Stimulated activated CD4-positive, alpha-beta T cell treated with anti-CD3 and anti-CD28 coated beads, Interleukin-12 subunit alpha, Interleukin-12 subunit beta, amount 100 ng/mL, for 24 hours (primary cell): ENCODE measurements at places on chromosomes 5 and 9.

GRCh38 chr9:137669261-137669672 lies 50.5 kb downstream of the EHMT1 start:
- DNase-seq: no peak

GRCh38 chr5:3943859-3944258 lies 348.2 kb downstream of the IRX1 start:
- DNase-seq: no peak

GRCh38 chr5:11903121-11903613 lies 1.1 kb downstream of the CTNND2 start:
- no peak for DNase-seq

GRCh38 chr5:56123531-56124243 lies 109.4 kb downstream of the ANKRD55 start:
- DNase-seq: no peak

DNA sequence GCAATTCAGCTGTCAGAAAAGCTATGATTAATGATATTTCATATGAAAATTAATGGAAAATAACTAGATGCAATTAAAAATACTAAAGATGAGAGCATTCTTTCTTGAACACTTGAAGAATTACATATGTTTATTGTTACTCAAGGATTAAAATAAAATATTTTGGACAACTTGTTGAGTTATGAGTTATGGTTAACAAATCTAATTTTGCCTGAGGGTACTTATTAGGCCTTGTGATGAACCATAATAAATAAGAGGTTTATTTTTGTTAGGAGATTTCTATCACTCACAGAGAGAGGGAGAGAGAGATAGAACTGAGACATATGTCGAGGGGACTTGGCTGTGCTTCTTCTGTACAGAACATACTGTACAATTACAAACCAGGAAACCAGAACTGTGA lies 183.7 kb downstream of the ISL1 start:
- no peak for DNase-seq

- DNase-seq: no peak
Measured at GRCh38 chr9:112831281-112831851, 59.3 kb downstream of the SLC46A2 start.

DNA sequence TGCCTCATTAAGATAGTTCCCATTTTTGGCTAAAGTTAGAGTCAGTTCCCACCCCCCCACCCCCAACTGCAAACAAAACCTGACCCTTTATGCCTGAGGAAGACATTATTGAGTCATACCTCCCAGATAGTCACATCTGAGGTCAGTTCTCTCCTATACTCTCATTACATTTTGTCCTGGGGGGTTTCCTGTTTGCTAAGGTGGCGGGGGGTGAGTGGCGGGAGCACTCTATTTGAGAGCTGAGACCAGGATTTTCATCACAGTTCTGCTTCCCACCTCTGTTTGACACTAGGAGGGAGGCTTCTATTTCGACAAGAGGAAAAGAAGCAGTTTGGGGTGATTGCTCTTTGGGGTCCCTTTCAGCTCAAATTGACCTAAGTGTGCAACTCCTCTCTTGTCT lies 59.4 kb upstream of the ICE1 start:
- no peak for DNase-seq

GRCh38 chr9:95007226-95007869 lies 280.8 kb downstream of the AOPEP start:
- DNase-seq: no peak

GRCh38 chr5:83857341-83857740 lies 136.7 kb upstream of the HAPLN1 start:
- no peak for DNase-seq

DNA sequence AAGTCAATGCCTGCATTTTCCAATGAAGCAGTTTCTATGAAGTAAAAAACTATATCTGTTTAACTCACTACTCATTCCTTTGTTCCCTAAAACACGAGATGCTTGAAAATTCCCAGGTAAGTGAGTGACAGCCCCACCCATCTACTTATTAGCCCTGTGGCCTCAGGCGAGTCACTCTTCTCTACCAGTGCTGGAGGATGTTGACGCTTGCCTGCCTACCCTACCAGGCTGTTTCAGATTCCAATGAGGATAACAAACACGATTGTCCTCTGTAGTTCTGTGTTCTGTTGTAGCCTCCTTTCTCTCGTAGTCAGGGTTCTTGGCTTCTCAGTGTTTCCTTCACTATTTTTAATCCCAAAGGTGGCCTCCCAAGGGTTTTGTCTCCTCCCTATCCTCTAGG lies 388.8 kb downstream of the KDM4C start:
- DNase-seq: no peak

GRCh38 chr9:121921444-121921843 lies 171.7 kb downstream of the TTLL11 start:
- no peak for DNase-seq

DNA sequence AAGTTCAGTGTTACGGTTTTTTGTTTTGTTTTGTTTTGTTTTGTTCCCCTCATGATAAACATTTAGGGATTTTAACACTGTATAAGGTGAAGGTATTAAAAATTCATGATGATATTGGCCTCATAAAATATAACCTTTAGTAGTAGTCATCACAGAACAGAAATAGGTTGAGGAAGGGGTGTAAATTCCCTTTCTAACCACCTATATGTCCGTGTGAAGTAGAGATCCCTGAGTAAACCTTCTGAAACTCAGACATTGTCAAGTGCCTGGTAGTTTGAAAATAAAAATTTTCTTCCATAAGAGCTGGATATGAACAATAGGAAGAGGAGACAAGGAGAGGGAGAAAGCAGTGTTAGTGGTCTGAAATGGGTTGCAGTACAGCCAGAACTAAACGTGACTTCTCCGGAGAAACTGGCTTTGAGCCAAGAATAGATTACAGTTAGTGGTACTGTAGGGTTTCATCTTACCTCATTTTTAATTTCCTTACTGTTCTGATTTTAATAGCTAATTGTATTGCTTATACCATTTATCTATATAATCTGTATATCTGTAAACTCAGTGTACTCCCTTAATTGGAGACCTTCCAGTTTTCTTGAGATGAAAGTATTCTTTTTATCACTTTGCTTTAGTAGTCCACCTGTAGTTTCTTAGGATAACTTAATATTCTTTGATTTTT lies 18.3 kb downstream of the UGCG start:
- no peak for DNase-seq

DNA sequence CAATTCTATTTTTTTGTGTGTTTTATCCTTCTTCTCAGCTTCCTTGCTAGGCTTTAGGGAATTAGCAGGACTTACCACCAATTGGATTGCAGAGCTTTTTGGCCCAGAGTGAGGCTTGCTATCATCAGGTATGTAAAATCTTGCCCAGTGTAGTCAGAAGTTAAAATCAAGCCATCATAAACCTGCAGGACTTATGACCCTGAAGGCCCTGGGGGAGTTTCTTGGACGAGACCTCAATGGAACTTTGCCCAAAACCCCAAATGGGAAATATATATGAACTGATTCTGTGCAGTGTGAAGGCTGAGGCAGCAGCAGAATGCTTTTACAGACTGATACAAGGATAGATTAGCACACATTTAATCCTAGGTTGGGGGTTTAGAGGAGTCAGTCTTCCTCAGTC lies 287.0 kb downstream of the SH3GL2 start:
- no peak for DNase-seq

- DNase-seq: no peak
Measured at GRCh38 chr9:16527573-16527972, 342.9 kb downstream of the BNC2 start.

GRCh38 chr5:89471115-89471514 lies 588.1 kb upstream of the MEF2C start:
- DNase-seq: no peak

DNA sequence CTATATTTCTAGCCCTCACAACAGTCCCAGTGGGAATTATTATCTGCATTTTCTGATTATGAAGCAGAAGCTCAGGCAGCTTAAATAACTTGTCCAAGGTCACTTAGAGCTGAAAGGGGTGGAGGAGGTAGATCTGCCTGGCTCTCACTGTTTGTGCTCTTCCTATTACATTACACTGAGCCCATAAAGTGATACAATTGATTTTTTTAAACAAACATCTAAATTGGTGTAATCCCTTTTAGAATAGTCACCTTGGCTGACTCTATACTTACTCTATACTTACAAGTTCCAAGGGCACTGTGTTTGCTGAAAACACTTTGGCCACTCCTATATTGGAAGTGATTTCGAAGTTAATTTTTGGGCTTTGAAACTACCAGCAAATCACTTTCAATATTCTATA lies 144.7 kb downstream of the APBA1 start:
- DNase-seq: no peak

DNA sequence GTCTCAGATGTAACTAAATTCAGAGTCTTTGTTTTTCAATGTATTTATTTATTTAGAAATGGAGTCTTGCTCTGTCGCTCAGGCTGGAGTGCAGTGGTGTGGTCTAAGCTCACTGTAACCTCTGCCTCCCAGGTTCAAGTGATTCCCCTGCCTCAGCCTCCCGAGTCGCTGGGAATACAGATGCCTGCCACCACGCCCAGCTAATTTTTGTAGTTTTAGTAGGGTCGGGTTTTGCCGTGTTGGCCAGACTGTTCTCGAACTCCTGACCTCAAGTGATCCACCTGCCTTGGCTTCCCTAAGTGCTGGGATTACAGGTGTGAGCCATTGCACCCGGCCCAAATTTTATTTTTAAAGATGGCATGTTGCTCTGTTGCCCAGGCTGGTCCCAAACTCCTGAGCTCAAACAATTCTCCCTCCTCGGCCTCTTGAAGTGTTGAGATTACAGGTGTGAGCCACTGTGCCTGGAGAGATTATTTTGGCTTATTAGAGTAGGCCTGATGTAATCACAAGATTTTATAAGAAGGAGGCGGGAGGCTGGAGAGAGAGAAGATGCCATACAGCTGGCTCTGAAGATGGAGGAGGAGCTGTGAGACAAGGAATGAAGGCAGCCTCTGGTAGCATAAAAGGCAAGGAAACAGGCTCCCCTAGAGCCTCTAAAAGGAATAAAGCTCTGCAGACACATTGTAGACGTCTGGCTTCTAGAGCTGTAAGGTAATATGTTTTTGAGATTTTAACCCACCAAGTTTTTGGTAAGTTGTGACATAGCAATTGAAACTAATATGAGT lies 12.9 kb upstream of the KLF9 start:
- no peak for DNase-seq

- no peak for DNase-seq
Measured at GRCh38 chr9:131732636-131733289, 7.1 kb downstream of the RAPGEF1 start.

GRCh38 chr5:52202256-52202655 lies 585.5 kb upstream of the ITGA1 start:
- no peak for DNase-seq

GRCh38 chr5:77035950-77036349 lies 5.7 kb downstream of the AGGF1 start:
- DNase-seq: no peak

GRCh38 chr9:128911529-128912035 lies 9.2 kb upstream of the PHYHD1 start:
- DNase-seq: no peak

GRCh38 chr5:168872246-168872645 lies 293.1 kb upstream of the PANK3 start:
- no peak for DNase-seq

DNA sequence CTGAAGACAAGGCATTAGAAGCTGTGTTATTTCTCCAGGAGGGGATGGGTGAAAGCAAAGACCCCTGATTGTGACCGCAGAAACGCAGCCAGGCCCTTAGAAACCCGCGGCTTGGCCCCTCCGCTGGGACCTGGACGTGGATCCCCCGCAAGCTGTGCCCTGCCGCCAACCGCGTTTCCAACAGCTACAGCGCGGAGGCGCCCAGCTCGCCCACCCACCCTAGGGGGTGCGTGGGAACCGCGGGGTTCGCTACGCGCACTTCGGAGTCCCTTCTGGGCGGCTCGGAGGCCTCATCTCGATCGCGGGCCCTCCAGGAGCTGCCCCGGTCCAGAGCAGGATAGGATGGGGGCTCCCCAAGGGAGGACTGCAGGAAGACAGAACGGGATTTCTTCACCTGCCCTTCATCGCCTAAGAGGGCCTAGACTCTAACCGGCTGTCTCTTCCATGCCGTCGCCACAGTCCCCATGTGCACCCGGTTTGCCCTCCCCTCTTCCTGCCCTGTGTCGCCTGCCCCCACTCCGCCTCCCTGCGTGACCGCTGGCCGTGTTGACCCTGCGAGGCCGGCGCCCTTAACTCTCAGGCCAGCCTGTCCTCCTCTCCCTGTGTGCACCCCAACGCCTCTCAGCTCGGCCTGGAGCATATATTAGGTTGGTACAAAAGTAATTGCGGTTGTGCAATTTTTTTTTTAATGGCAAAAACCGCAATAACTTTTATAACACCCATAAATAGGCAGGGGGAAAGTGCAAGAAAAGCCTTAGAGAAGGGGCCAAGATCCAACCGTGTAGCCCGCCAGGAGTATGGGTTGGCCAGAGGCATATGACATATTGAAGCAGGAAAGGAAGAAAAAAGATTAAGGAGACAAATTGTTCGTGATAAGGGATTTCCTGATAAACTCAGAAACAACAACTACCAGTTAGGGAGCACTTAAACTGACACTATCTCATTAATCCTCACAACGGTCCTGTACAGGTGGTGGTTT lies 68.1 kb upstream of the FREM1 start:
- no peak for DNase-seq

GRCh38 chr5:166786889-166787288 lies 1504.6 kb upstream of the WWC1 start:
- no peak for DNase-seq

- DNase-seq: peak; percentile 13
Measured at GRCh38 chr9:110048976-110049698, 158.8 kb downstream of the C9orf152 start.

DNA sequence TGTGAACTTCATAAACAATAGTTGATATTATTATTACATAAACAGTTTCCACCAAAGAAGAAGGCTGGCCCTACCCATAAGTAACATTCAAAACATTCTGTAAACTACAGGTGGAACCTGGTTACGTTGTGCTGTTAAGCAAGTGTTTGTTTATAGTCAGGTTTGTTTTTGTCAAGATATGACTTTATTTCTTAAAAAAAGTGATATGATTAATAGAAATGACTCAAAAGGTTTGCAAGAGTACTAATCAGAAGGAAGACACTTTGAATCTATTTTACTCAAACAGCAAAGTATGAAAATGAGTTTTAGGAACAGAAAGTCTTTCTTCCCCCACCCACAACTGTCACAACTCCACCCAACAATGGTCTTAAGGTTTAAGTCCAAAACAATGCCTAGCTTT lies 220.8 kb downstream of the PLK2 start:
- no peak for DNase-seq

GRCh38 chr9:124020520-124021384 lies 9.2 kb downstream of the LHX2 start:
- DNase-seq: no peak

DNA sequence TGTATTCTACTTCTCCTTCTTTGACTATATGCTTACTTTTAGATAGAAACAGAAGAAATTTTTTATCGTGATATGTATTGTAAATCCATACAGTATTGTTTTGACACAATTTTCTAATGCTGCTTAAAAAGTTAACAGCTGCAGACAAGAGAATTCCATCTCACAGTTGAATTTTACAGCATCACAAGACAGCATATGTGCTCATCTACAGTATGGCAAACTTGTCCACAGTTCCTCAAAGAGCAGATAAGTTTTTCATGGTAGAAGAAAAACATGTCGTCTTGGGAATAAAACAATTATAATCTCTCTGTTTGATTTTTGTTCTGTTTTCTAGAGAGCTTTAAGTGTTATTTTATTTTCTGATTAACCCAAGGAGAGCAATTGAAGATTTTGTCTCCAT lies 438.5 kb upstream of the NUDT12 start:
- no peak for DNase-seq

- no peak for DNase-seq
Measured at GRCh38 chr9:104899759-104900247, 28.2 kb downstream of the ABCA1 start.
